LHCN-M2 (cell line): ENCODE measurements at places on chromosomes 1 and 21.

DNA sequence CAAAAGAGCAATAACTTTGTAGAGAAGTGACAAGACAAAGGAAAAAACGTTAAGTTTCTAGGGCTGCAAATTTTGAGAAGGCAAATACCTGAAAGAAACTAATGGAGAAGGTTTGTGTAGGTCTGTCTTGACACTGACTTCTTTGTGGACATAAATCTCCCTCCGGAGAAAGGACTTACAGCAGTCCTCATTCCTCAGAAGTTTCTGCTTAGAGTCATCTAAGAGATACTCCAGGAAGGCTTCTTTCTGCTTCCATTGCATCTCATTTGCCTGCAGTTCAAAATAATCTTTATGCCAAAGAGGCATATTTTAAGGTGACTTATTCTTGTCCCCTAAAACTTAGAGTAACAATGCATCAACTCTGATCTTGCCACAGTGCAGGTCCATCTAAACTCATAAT is 4.4 kb upstream of the C4BPB start:
- DNase-seq: no peak

GRCh38 chr1:242877229-242877628 is 352.7 kb upstream of the PLD5 start:
- DNase-seq: no peak

GRCh38 chr1:202871367-202871766 is 17.6 kb downstream of the RABIF start:
- no peak for DNase-seq

DNA sequence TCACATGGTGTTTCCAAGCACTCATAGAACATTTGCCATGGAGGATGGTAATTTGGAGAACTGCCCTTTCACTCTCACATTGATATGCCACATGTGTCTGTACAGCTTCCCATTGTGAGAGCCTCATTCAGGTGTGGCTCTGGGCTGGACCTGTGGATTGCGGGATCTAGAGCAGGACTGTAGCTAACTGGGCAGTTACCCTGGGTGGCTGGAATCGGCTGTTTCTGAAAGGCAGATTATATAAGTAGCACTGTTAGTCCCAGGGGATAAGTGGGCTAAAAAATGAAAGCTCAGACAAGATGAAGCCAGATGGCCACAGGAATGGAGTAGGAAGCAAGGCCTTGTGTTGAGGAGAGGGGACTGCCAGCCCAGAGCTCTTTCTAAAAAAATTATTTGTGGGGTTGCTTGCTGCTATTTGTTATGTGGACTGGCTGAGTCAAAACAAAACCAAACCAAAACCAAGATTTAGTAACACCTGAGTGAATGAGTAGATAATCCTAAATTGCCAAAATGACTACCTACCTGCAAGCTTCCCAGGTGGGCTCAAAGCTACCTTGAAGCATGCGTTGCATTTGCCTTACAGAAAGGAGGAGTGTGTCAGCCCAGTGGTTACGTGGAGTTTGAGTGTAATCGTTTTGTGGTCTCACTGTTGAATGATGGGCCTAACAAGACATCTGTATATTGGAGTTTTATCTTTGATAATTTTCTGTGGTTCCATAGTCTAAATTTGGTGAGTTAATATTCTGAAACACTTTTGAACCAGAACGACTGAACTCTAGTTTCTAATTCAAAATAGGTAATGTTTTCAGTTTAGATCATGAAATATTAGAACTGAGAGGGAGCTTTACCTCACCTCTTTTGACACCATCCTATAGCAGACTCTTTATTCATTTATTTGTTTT is 58.0 kb downstream of the SDCCAG8 start:
- DNase-seq: no peak

DNA sequence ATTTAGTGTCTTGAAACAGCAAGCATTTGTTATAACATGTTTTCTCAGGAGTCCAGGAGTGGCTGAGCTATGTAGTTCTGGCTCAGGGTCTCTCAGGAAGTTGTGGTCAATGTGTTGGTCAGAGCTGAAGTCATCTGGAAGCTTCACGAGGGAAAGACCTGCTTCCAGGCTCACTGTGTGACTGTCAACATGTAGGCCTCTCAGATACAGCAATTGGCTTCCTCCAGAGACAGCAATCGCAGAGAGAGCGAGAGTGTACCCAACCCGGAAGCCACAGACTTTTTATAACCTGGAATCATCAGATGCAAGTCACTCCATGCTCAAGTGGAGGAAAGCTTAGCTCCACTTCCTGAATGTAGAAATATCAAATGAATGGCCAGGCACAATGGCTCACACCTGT is 40.9 kb downstream of the TNFRSF9 start:
- peak; percentile 29 for DNase-seq

DNA sequence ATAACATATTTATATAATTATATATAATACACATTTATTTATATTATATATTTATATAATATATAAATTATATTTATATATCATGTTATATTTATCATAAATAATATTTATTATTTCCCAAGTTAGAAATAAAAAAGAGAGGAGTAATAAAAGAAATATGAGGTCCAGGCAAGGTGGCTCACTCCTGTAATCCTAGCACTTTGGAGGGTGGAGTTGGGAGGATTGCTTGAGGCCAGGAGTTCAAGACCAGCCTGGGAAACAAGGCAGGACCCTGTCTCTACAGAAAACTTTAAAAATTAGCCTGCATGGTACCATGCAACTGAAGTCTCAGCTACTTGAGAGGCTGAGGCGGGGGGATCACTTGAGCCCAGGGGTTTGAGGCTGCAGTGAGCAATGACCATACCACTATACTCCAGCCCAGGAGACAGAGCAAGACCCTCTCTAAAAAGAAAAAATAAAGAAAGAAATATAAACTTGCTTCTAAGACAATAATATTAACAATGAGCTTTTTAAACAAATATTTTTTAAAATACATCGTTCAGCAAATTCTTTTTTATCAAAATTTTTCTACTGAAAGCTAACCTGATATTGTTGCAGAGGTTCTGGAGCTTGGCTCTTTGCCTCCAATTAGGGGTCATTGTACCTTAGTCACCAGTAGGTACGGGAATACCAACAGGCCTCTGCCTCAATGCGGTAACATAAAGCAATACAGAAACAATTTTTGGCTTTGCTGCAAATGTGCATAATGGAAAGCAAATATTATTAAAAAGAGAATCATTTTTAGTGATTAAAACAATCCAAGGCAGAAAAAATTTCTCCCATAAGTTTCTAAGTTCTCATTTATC is 290.0 kb downstream of the SETD4 start:
- no peak for DNase-seq

- DNase-seq: no peak
Observed at GRCh38 chr1:195019385-195019784, 1588.9 kb downstream of the KCNT2 start.

DNA sequence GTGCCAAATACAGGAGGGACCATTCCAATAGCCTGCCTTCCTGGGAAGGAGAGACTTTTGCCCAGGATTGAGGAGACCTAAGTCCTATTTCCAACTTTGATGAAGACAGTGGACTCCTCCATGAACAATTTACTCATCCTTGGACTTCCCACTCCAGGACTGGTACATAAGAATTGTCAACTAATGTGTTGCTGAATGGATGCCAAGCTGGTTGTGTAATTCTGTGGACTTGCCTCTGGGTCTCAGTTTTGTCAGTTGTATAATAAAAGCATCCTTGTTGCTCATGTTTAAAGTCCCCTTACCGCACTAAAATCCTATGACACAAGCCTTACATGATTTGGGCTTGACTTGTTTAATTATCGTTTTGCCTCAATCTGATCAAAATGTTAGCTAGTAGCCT is 13.2 kb upstream of the ZP4 start:
- DNase-seq: no peak

DNA sequence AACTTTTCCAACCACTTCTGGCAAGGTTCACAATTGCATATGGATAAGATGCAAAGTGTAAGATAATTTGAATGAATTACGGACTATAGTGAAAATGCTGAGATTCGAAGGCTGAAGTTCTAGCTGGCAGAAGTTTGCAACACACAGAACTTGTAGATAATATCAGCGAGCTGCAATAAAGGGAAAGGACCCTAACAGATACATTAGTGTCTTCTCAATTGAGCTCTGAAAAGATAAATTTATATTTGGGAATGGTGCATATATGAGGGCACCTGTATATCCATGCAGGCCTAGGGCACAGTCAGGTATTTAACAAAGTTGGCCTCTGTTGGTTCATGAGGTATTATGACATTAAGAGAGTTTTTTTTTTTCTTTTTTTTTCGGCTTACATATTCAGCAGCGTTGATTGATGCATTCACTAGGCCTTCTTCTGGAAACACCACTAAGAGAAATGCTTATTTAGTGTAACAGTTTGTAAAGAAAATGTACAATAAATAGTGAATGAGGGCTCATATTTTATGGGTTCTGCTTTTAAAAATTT is 2.2 kb downstream of the NFIA start:
- no peak for DNase-seq

DNA sequence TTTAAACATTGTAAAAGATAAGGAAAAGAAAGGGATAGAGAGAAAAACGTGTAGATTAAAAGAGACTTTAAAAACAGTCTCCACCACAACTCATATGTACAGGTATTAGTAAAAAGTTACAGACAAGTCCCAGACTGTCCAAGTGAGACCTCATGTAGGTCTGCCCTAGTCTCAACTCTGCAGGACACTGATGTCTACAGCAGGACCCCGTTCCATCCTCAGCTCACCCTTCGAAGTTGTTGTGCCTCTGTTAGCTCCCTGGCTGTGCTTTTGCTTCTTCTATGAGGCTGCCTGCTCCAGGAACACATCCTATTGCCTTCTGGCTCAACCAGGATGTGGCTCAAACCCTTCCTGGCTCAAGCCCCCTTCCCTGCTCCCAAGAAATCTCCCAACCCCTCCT is 72.9 kb upstream of the FBXO28 start:
- DNase-seq: no peak

- DNase-seq: no peak
Observed at GRCh38 chr1:103783944-103784377, 34.3 kb downstream of the AMY1C start.

- DNase-seq: no peak
Observed at GRCh38 chr1:110508028-110508940, 10.7 kb downstream of the KCNA10 start.

DNA sequence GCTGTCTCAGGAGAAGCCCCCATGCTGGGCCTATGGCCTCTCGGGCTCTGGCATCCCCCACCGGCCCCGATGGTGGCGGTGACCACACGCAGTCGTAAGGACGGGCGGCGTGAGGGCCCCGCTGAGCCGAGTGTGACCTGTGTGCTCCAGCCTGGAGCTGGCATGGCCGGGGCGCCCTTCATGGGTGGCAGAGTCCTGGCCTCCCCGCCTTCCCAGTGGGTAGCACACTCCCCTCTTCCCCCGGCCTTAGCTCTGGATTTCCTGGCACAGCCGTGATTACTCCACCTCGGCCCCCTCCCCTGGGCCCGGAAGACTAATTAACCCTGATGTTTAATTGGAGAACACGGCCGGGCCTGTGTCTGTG is 44.6 kb downstream of the SLX9 start:
- no peak for DNase-seq

DNA sequence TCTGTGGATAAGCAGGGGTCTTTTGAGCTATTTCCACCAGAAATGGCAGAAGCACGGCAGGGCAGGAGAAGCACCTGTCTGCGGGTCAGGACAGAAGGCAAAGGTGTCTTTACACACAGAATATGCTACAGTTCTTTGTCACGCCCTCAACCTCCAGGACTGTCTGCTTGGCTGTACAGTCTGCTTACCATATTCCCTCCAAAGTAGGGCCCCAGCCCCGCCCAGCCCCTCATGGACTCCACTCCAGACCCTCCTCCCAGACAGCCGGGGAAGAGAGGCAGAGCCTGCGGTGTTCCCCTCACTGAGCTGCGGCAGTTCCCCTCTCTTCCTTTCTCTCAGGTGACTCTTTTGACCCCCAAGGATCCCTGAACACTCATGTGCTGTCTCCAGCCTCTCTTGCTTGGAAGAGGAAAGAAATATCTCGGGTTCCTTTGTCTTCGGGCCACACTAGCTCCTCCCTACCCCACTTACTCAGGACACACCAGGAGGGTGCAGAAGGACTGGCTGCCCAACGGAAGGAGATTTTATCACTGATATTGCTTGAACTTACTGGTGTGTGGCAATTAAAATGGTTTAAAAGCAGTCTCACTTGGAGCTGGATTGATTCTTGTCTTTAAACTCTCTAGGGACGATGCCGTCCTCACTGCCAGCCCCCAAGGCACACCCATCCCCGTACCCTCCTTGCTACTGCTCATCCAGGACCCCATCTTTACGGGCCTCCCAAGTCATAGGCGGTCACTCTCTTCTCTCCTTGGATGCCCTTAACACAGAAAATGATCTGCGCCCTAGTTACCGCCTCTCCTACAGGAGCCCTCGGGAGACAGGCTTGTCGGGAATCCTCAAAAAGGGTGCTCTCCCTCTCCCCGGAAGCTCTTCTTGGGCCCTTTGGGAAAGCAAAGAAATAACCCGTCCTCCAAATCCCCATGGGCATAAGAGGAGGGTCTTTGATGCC is 169.7 kb downstream of the TOMM20 start:
- no peak for DNase-seq

DNA sequence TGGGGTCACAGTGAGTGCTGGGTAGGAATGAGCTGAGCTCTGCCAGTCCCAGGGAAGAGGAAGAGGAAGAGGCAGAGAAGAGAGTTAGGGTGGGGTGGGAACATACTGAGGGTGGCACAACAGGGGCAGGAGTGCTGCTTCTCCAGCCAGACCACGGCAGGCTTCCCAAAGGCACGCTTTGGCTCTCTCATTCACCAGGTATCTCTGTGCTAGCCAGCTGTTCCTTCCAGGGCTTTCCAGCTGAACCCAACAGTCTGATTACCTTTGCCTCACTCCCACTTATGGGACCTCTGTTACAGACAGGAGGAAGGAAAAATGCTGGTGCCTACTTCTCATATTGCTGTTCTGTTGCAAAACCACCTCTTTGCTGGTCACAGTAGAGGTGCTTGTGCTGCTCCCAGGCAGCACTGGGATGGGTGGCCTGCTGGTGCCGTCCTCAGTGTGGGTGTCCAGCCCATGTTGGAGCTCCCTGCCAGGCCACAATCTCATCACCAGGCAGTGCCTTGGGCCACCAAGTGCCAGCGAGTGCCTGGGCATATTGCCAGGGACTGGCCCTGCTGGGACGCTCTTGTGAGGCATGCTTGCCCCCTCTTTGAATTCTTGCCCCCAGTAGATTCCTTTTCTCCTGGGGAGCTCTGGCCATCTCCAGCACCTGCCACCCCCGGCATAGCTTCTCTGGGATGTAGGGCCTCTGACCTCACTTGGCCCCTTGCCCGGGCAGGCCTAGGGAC is 2.1 kb downstream of the ADORA1 start:
- no peak for DNase-seq

GRCh38 chr1:228210712-228211530 is 3.1 kb downstream of the OBSCN start:
- no peak for DNase-seq
